ENCODE measurements at places on chromosomes 6 and 20.

DNA sequence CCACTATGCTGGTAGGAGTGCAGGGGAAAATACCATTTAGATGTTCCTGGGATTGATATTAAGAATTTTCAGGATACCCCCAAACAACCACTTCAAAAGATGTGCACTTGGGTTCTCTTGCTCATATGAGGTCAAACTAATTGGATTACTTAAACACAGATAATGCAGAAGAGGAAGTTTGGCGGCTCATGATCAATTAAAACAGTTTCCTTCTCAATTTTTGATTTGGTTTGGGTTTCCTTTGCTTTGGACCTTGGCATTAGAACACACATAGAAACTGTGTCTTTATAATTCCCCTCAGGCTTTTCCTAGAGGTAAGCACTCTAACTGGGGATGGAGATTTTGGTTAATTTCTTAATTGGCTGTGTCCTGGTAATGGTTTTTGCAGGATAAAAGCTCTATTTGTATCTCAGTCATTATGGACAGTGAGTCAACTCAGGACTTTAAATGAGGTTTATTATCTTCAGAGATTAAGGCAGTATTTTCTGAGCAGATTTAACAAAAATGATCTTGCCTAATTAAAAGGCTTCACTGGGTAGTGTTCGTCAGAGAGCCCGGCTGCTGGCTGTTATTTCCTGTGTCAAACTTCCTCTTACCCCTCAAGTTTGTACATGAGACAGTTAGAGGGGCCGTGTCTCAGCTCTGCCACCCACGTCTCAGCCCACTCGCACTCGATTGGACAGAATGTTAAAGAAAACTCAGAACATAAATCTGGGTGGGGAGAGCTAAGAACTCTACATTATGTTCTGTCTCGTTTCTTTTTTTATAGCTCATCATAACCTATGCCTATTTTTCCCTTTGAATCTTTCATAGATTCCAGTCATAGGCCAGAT lies 50.3 kb upstream of the PREP start:
- no peak for DNase-seq

GRCh38 chr20:46355778-46356177 lies 47.5 kb upstream of the CDH22 start:
- no peak for DNase-seq

DNA sequence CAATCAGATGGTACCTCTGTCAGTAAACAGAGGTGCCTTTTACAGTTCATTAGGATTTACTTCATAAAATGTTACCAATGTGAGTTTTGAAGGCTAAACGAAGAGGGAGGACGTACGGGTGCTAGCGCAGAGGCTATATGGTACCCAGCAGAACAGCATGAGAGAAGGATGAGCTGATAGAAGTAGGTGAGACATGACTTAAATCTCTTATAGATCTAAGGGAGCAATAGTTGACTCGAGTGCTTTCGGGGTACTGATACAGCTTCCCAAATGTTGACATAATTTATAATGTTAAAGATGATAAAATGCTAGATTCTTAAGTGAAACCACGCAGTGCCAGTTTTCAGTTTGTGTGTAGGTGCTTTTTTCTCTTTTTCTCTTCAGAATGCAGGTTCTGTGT lies 72.6 kb downstream of the HIVEP1 start:
- DNase-seq, result no peak

DNA sequence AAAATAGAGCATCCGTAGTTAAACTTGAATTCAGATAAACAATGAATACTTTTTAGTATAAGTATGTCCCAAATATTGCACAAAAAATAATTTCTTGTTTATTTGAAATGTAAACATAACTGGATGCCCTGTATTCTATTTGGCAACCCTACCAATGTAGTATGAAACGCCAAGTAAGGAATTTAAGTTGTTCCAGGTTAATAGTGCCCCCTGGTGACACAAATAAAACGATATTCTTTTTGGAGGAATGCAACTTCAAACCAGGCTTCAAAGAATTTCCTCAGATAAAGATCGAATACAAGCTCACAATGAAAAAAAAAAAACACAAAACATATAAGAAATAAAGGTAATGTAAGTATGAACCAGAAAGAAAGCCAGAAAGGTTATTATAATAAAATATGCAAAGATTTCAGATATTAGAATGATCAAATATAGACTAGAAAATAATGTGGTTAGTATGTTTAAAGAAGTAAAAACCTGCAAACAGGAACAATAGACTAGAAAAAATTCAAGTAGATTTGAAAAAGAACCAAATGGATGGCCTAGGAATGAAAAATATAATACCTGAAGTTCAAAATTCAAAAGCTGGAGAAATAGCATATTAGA lies 18.4 kb upstream of the AKAP7 start:
- no peak for DNase-seq

DNA sequence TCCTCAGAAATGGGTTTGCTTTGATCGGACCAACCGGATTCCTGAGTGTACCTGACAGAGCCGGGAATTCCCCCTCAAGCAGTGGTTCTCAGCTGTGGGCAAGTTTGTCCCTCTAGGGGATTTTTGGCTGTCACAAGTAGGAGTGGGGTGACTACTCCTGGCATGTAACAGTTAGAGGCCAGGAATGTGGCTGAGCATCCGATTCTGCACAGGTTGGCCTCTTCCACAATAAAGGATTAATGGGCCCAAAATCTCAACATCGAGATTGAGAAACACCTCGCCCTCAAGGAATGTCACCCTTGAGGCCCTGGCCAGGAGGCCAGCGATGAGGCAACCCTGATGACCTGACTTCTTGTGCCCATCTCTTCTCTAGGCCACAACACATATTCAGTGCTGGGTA lies 7.9 kb downstream of the AGPAT4 start:
- no peak for DNase-seq

GRCh38 chr20:38601216-38602184 lies at the start of gene ARHGAP40:
Gene ARHGAP40 (plus strand): TSS chr20:38601809.
- DNase-seq, result no peak

GRCh38 chr6:72621291-72622093 lies at the start of gene KCNQ5:
Gene KCNQ5 (plus strand): TSS chr6:72622064.
- DNase-seq, result peak; percentile 30

GRCh38 chr6:166691199-166691598 lies 64.1 kb upstream of the RPS6KA2 start:
- DNase-seq, result no peak

- DNase-seq, result no peak
These were observed 17.7 kb downstream of the MAS1 start for GRCh38 chr6:159908535-159908934.

DNA sequence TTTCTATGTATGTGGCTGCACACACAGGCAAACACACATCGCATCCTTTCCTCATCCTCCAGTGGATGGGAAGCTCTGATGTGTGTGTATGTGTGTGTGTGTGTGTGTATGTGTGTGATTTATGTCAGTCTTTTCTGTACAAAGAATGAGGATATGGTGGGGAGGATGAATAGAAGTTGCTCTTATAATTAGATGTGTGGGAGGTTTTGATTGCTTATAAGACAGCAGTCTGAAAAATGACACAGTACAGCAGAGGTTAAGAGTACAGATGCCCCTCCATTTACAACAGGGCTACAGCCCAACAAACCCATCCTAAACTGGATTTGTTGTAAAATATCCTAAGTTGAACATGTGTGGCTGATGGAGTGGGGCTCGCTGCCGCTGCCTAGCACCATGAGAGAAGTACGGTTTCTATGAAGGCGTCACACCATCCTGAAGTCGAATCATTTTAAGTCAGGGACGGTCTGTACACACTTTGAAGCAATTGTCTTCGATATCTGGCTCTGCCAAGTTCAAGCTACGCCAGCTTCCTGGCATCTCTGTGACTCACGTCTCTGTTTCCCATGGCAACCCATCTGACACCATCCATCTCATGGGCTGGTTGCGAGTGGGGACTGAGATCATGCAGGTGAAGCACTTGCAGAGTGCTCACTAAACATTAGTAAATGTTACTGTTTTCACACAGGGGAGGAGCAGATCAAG lies 252.6 kb downstream of the MYLK4 start:
- DNase-seq, result no peak

DNA sequence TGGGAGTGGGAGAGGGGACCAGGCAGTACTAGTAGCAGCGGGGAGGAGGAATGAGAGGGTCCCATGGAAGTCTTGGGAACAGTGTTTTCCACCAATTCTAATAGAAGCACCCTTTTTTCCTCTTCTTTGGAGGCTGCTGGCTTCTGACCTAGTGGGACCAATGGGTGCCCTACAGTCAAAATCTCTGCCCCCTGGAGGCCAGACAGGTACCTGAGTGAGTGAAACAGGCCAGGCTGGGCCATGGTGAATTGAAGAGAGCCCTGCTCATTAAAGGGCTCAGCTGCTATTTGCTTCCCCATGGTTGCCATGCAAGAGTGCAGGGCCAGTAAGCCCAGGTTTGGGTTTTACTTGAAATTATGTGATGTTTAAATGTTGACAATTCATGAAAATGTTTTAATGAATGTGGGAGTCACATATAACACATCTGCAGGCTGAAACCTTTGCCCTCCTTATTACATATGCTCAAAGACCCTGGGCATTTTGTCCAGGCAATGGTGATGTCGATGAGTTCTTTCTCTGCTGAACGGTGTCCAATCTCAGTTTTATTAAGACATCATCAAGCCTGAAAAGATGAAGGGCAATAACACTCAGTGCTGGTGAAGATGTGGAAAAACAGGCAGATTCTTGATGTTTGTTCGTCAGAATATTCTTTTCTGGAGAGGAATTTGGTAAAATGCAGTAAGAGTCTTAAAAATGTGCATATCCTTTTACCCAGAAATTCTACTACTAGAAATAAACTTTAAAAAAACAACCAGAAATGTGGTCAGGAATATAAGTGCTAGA lies 42.3 kb upstream of the OCSTAMP start:
- DNase-seq, result no peak

GRCh38 chr6:108169464-108170331 lies 3.9 kb downstream of the NR2E1 start:
- no peak for DNase-seq

DNA sequence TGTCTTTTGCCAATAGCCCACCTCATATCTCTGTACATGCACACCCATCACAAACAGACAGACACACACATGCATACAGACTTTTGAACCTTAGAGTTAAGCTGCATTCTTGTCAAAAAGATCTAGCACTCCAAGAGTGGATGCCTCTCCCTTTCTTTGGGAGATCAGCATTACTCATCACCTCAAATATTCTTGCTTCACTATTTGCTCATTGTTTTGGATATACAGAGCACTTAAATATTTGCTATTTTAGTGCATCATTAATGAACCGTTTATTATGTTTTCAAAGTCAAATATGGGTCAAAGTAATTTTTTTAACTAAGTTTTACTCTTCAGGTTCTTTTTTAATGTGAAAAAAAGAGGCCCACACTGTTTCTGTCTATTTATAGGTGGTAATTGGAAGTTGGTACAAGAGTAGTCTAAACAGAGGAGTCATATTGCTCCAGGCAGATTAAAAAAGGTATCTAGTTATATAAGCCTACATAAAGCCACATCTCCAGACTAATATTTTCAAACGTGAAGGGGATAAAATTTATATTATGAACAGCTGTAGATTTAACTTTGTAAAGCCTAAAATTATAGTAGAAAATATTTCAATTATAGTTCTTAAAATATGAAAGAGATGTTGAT lies 102.6 kb downstream of the FLRT3 start:
- no peak for DNase-seq

DNA sequence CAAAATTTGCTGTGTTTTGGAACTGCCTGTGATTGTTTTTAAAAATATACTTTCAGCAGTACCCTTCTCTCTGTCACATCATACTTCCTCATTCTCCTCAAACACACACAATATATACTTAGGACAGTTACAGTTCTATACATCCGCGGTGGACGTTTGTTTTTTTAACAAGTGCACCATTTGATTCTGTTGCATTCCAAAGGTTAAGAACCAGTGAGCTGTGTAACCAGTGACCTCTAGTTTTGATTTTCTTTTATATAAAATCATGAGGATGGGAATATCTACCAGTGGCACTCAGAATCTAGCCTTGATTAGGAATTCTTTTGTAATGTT lies 152.8 kb downstream of the CARMIL1 start:
- DNase-seq, result no peak

- DNase-seq, result no peak
These were observed 47.0 kb downstream of the TFEB start for GRCh38 chr6:41688256-41688965.

- no peak for DNase-seq
These were observed 56.8 kb upstream of the TMEM200A start for GRCh38 chr6:130309028-130309427.

DNA sequence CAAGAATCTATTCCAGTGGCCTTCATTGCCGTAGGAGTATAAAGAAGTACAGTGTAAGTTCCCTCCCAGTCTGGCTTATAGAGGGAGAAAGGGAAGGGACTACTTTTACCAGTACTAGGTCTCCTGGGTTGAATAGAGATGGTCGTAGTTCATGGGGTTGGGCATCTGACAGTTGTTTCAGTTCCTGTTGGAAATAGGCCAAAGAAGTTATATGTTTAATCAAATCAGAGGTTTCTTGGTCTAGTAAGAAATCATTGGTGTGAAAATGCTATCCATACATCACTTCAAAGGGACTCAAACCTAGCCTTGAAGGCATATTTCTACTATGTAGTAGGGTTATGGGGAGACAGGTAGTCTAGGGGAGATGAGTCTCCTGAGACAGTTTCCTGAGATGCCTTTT lies 45.6 kb upstream of the MAN1A1 start:
- DNase-seq, result no peak

DNA sequence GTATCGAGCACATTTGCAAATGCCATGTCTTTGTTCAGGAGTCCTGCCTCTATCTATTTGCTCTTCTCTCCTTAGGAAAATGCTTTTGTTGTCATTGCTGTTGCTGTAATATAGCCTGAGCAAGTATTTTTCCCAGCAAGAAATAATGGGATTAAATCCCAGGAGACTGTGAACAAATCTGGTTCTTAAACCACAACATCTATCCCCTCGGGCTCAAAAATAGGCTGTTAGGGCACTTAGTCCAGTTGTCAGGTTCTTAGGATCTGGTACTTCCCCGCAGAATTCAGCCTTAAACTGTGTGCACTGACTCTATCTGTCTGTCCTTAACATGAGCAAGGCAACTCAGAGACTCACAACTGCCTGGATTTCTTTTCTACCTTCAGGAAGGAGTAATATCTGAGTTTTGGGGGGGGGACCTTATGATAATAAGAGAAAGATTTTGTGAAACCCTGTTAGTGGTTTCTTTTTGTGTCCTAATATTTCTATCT lies 437.5 kb downstream of the HTR1B start:
- no peak for DNase-seq

GRCh38 chr6:74603322-74604076 lies 602.4 kb downstream of the COL12A1 start:
- no peak for DNase-seq

DNA sequence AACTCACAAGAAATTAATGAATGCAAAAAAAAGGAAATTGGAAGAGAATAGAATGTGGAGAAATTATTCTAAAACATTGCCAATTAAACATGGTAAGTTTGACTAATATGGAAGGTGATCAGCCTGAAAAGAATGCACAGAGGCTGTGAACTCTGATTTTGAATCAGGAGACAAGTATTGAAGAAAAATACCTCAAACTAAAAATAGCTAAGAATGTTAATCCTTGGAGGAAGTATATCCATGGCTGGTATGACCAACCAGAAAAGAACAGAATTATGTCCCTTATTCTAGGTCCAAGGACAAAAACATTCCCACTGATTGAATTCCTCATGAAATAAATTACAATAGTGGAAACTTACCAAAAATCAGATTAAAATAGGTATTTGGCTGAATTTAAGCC lies 7.3 kb upstream of the RIMS1 start:
- no peak for DNase-seq

GRCh38 chr6:144350528-144350880 lies 65.4 kb downstream of the UTRN start:
- DNase-seq, result no peak

All from iPS DF 19.7 (cell line).